ENCODE measurements at places on chromosomes 4 and X.
A peak's percentile ranks its signal among the peaks of the same experiment; 100 is the strongest.

DNA sequence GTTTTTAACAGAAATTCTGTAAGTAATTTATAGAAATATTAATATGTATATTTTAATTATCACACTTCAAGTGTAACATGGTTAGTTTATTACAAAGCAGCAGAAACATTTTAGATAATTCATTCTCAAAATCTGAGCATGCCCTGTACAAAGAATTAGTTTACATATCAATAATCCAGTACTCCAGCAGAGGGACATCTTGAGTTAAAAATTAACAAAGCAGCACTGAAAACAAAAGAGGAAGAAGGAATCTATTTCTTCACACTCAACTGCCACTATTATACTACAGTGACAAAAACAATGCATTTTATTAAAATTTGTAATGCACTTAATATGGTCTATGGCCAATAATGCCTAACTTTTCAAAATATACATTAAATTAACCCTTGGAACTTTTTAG is 179.1 kb upstream of the KLHL4 start:
- DNase-seq, result peak; percentile 13

GRCh38 chr4:3128976-3129375 is 54.5 kb downstream of the HTT start:
- no peak for DNase-seq

- no peak for DNase-seq
Observed at GRCh38 chr4:58515226-58515625, 1405.0 kb upstream of the IGFBP7 start.

DNA sequence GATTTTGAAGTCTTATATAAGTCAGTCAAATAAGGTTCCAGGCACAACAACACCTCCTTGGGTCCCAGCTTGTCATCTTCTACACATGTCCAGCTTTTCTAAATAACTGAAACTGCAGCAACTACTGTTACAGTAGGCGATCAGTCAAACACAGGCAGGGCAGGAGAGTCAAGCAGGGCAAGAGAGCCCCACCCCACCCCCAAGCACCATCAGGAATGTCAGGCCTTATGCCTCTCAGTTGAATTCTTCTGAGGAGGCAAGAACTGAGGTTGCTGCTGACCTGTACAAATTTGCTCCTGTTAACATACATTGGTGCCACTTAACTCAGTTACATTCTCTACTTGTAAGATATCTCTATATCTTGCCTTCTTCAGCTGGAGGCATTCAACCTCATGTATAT is 608.8 kb upstream of the PCDH10 start:
- no peak for DNase-seq

DNA sequence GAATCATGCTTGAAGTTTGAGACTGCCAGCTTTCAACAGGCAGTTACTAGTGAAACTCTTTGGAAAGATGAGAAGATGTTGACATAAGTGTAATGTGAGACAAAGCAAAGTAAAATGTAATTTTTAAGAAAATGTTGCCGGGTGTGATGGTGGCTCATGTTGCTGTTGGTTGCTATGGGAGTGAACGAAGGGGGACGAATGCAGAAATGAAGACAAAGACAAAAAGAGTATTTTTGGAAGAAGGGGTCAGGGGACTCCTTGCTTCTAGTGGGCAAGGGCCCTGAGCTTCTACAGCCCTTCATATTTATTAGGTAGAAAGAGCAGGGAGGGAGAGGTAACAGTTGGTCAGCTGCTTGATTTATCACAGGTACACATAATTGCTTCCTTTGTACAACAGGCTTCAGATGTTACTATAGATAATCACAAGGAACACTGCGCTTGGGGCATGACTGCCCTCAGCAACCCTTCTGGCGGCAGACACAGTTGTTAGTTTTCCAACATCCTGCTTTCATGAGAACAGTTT is 11.9 kb upstream of the UGDH start:
- peak; percentile 48 for DNase-seq

GRCh38 chr4:82560853-82561785 is 669 bp downstream of the TMEM150C start:
- no peak for DNase-seq

- peak; percentile 2 for DNase-seq
Observed at GRCh38 chr4:29852537-29852936, 867.6 kb upstream of the PCDH7 start.

GRCh38 chrX:72105436-72105835 is 26.3 kb downstream of the RTL5 start:
- no peak for DNase-seq

- peak; percentile 3 for DNase-seq
Observed at GRCh38 chr4:167955006-167955405, 137.3 kb upstream of the ANXA10 start.

- DNase-seq, result no peak
Observed at GRCh38 chr4:6109842-6110560, 90.3 kb downstream of the JAKMIP1 start.

DNA sequence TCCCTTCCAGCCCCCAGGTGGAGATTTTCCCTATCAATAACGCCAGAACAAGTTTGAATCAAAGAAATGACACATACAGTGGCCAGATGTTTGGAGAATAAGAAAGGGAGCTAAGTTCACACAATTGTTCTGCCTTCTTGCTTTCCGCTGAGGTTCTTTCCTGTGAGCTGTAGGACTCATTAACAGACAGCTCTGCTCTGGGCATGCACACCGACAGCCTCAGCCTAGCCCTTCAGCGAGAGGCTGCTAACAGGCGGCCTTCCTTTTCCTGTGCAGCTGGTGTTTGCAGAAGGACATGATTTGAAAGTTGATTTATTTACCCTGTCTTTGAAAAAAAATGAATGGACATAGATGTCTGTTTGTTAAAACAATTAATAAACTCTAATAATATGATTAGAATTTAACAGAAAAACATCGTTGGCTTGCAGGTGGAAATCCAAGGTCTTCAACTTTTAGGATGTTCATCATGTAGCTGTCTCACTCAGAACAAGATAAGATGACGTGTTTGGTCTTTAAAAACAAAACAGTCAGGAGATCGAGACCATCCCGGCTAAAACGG is 183.3 kb downstream of the KDR start:
- DNase-seq, result peak; percentile 62

GRCh38 chrX:51776851-51777250 is 33.6 kb downstream of the GSPT2 start:
- DNase-seq, result no peak

DNA sequence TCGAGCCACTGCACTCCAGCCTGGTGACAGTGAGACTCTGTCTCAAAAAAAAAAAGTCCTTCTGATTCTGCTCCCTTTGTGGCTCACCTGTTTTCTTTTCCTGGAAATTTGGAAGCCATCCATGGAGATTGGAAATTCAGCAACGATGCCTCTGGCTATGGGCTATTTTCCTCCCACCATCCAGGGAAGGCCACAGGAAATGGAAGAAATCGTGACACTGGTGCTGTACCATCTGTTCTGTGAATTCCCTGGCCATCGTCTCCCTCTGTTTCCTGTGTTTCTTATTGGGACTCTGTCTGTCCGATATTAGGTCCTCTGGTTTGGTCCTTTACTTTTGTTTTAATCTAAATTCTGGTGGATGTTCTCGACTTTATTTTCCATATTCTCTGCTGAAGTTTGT is 29.4 kb upstream of the ADRA2C start:
- DNase-seq, result no peak

- DNase-seq, result no peak
Observed at GRCh38 chr4:3372933-3373465, 68.8 kb upstream of the HGFAC start.

DNA sequence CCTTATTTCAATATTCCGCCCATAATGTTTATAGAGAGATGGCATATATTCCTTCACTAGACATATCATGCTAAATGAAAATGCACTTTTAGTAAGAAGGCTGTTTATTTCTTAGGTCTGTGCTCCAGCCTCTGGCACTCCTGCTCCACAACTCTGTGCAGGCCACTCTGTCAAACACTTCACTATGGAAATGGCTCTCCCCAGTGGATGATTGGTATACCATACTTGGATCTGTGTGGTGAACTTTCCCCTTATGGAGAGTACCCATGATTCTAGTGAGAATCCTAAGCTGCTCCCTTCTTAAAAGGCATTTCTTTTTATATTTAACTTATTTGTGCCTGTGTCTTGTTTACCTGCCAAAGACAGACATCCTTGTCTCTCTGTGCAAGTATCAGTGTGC is 480.1 kb upstream of the GALNT7 start:
- no peak for DNase-seq

- DNase-seq, result peak; percentile 7
Observed at GRCh38 chr4:126123611-126124325, 809.0 kb downstream of the FAT4 start.

DNA sequence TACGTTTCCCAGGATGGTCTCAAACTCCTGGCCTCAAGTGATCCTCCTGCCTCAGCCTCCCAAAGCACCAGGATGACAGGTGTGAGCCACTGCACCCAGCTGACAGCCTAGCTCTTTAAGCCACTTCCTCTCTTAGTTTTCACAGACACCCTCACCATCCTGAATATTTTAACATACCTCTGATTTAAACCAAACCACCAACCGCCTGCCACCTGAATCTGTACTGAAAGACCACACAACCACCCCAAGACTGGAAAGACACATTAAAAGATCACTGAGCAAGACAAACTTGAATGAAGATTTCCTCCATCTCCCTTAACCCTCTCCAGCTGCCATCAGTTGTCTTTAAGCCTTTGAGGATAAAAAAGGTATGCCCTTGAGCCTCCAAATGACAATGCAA is 110.6 kb downstream of the SH3KBP1 start:
- no peak for DNase-seq

DNA sequence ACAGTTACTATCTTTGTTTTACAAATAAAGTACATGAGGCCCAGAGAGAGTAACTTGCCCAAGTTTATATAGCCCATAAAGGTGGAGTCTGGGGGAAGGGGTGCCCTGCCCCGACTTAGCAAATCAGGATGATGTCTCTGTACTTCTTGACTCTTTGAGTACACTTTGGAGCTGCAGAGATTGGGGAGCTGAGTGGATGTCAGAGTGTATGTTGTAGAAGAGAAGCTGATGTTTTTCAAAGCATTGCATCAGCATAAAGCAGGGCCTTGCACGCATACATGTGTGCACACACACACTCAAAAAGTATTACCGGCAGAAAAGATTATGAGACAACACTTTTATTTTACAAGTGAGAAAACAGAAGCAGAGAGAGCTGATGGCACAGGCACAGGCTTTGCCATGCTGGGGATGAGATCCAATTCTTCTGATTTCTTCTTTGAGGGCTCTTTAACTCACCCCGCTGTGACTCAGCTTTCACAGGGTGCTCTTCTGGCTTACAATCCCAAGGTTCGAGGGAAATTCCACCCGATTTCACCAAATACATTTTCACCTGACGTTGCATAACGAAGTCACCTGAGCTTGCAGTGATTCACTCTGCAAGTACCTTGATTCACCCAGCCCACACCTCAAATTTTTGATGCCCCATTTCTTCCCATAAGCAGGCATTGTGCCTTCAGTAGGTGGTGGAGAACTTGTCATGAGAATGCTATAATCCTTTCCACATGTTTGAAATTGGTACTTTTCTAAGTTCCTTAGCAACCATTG is 292.8 kb upstream of the BOD1L1 start:
- DNase-seq, result no peak

- DNase-seq, result no peak
Observed at GRCh38 chrX:124665621-124666400, 319.4 kb downstream of the SH2D1A start.

DNA sequence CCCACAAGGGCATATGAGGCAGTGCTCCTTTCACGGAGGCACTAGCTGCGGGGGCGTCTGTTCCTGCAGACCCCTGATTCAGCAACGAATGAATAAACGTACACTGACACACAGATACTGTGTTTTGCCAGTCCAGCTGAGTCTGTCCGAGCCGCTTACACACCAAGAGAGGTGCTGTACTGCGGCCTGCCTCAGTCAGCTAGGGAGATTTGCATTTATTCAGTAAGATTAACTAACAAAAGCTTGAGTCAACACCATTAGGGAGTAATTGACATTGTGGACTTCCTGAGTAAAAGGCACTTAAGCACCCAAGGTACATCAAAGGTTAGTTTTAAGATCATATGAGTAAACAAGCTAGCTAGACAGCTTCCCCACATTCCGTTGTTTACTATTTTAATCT is 31.0 kb upstream of the BEX4 start:
- no peak for DNase-seq

DNA sequence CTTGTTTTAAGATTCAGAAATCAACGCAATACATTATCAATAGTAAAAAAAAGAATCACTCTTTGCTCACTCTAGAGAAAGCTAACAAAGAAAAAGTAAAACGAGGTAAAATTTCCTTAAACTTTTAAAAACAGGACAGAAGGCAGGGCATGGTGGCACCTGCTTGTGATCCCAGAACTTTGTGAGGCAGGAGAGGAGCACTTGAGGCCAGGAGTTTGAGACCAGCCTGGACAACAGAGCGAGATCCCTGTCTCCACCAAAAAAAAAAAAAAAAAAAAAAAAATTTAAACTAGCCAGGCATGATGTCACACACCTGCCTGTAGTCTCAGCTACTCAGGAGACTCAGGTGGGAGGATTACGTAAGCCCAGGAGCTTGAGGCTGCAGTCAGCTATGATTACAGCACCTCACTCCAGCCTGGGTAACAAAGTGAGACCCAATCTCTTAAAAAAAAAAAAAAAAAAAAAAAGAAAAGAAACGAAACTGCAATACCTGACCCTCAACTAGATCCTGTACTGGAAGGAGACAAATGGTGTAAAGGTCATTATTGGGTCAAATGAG is 3.5 kb downstream of the CCNI start:
- no peak for DNase-seq

DNA sequence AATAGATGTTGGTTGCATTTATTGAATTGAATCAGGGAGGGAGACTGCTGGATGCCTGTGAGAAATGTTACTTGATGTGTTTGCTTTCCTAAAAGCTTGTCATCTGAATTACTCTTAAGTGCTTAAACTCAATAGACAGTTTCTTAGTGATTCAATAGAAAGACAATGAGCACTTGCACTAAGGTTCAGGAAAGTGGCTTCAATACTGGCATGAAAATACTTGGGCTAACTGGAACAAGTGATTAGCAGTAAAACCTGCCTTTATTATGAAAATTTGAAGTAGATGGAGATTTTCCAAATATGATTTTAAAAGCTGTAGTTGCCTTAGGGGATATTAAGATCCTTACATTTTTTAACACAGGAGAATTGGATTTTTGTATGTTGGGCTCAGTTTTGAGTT is 123.3 kb downstream of the RNF150 start:
- no peak for DNase-seq

GRCh38 chrX:21870494-21870893 is 14.7 kb downstream of the YY2 start:
- DNase-seq, result peak; percentile 8

DNA sequence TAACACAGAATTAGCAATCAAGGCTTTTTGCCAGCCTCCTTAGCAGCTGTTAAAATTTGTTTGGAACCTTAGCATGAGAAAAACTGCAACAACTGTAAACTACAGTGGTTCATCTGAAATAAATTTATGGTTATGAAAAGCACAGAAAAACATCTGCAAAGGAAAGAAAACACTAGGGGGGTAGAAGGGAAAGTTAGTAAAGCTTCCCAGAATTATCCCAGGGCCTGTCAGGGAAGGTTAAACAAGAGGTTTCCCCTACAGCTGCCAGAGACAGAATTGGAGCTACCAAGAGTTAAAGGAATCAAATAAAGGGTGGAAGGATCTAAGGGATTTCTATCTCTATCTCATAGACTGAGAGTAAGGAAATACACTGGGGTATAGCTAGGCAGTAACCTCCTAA is 234.7 kb upstream of the DIAPH2 start:
- peak; percentile 48 for DNase-seq
